GM23248 (cell line): ENCODE measurements at places on chromosomes 1 and 21.

- peak overlapping the region; percentile 99 for H3K27ac ChIP-seq
- peaks cover 6% of the 10 kb centered on the region; the same call in 1 of the 2 replicates for H3K4me1 ChIP-seq
- peak overlapping the region; percentile 92 for H3K4me3 ChIP-seq
- no peaks in the 10 kb centered on the region for H3K36me3 ChIP-seq
Observed at GRCh38 chr1:1616045-1616790, 918 bp downstream of the MIB2 start.

GRCh38 chr1:93554883-93555872 lies 107.3 kb downstream of the FNBP1L start:
- no peak for DNase-seq
- H3K27me3 ChIP-seq = no peaks in the 10 kb centered on the region

GRCh38 chr1:228372183-228373003 lies 34.2 kb downstream of the TRIM11 start:
- H3K4me3 ChIP-seq = no peak overlapping the region
- no peaks in the 10 kb centered on the region for H3K4me1 ChIP-seq

GRCh38 chr1:27027575-27028250 lies 15.1 kb upstream of the TENT5B start:
- no peaks in the 10 kb centered on the region for H3K27me3 ChIP-seq
- no peak overlapping the region for H3K27ac ChIP-seq
- no peak for DNase-seq
- no peak overlapping the region for H3K4me3 ChIP-seq

DNA sequence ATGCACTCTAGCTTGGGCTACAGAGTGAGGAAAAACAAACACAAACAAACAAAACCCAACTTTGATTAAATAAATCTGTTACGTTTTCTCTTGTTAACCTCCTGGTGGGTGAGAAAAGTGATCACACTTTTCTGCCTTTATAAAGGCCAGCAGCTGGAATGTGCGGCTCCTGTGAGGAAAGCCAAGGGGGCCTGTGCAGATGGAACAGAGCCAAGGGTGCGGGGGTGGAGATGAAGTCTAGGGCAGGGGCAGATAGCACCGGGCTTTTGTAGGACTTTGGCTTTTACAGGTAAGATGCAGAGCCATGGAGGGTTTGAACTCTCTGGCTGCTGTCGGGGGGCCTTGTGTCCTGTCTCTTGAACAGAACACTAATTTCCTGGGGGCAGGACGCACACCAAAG lies 40.7 kb upstream of the GPR37L1 start:
- no peak overlapping the region for H3K27ac ChIP-seq
- DNase-seq = no peak
- no peaks in the 10 kb centered on the region; the same call in 1 of the 2 replicates for H3K27me3 ChIP-seq
- H3K4me1 ChIP-seq = peaks cover 3% of the 10 kb centered on the region; the same call in 1 of the 2 replicates
- H3K4me3 ChIP-seq = no peak overlapping the region
- H3K36me3 ChIP-seq = no peaks in the 10 kb centered on the region

- no peak overlapping the region for H3K27ac ChIP-seq
- no peaks in the 10 kb centered on the region for H3K36me3 ChIP-seq
- H3K4me3 ChIP-seq = no peak overlapping the region
- no peak for DNase-seq
- H3K4me1 ChIP-seq = peaks cover 35% of the 10 kb centered on the region
Observed at GRCh38 chr1:180544050-180544449, 14.7 kb upstream of the OVAAL start.

DNA sequence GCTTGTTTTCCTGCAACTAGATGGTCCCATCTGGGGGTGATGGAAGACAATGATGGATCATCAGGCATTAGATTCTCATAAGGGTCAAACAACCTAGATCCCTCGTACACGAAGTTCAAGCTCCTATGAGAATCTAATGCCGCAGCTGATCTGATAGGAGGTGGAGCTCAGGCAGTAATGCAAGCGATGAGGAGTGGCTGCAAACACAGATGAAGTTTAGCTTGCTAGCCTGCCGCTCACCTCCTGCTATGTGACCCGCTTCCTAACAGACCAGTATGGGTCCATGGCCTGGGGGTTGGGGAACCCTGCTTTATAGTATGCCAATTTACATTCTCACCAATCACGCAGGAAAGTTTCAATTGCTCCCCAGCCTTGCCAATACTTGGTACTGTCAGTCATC lies 37.5 kb downstream of the TLR5 start:
- H3K27me3 ChIP-seq = peaks cover 32% of the 10 kb centered on the region; the same call in 1 of the 2 replicates
- H3K36me3 ChIP-seq = no peaks in the 10 kb centered on the region
- no peak overlapping the region for H3K27ac ChIP-seq
- no peak overlapping the region for H3K4me3 ChIP-seq

DNA sequence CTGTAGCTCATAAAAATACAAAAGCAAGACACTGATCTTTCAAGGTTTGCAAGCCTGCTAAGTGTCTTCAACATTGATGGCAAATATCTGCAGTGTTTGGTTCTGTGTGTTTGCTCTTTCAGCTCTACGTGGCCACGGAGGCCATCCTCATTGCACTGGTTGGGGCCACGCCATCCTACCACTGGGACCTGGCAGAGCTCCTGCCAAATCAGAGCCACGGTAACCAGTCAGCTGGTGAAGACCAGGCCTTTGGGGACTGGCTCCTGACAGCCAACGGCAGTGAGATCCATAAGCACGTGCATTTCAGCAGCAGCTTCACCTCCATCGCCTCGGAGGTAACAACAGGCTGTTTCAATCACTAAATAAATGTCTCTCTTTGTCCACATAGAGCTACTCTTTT lies 15.6 kb downstream of the SLC22A15 start:
- peaks cover 31% of the 10 kb centered on the region; the same call in 1 of the 2 replicates for H3K36me3 ChIP-seq
- no peak overlapping the region for H3K4me3 ChIP-seq
- no peaks in the 10 kb centered on the region for H3K4me1 ChIP-seq
- DNase-seq = no peak

DNA sequence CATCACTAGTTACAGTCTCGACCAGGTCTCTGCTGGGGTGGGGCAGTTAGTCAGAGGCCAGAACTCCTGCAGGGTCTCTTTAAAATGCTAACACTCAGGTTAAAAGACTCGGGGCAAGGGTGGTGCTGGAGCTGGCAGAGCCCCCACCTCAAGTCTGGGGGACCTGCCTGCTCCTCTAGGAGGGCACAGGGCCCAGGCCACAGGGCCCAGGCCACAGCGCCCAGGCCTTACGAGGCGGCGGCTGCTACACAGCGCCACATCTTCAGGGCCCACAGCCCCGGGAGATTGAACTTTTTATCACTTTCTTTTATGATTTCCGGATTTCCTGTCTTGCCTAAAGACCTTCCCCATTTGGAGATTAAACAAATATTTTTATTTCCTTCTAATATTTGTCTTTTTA lies 10.4 kb downstream of the MPZ start:
- no peaks in the 10 kb centered on the region for H3K36me3 ChIP-seq
- no peak overlapping the region for H3K27ac ChIP-seq
- H3K4me1 ChIP-seq = no peaks in the 10 kb centered on the region
- DNase-seq = no peak
- no peak overlapping the region for H3K4me3 ChIP-seq
- no peaks in the 10 kb centered on the region for H3K27me3 ChIP-seq

DNA sequence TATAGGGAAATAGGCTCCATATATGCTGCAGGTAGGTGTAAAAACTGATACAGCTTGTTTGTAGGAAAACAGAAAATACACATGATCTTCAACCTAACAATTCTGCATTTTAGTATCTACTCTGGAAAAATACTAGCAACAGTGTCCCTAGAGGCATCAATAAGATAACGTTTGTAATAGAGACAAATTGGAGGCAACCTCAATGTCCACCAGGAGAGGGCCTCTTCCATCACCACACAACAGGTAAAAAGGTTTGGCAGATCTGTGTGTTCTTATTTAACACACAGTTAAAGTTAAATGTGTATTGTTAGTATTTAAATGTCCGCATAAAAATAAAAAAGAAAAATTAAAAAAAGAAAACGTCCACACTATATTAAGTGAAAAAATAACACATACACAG lies 5.4 kb downstream of the EIF2D start:
- H3K27ac ChIP-seq = no peak overlapping the region
- H3K4me3 ChIP-seq = no peak overlapping the region
- peaks cover 28% of the 10 kb centered on the region for H3K36me3 ChIP-seq
- DNase-seq = peak; percentile 61
- H3K4me1 ChIP-seq = peaks cover 7% of the 10 kb centered on the region; the same call in 1 of the 2 replicates

DNA sequence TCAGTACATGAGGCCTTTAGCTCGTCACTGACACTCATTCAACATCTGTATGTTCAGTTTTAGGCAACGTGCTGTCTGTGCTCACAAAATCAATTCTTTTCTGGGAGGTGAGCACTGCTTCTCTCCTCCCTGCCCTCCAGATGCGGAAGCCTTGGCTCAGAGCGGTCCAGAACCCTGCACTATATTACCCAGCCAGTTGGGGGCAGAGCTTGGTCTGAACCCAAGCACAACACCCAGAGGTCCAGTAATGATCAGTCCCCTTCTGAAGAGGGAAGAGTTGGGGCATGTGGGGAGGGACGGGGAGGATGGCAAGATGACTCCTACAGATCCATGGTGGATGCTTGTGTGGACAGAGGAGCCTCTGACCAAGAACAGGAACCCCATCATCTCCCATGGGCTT lies 5.6 kb upstream of the DSCAM start:
- H3K27me3 ChIP-seq = no peaks in the 10 kb centered on the region
- DNase-seq = no peak
- H3K4me1 ChIP-seq = no peaks in the 10 kb centered on the region

- DNase-seq = no peak
- no peaks in the 10 kb centered on the region for H3K4me1 ChIP-seq
- H3K36me3 ChIP-seq = no peaks in the 10 kb centered on the region
- peaks cover 24% of the 10 kb centered on the region for H3K27me3 ChIP-seq
- H3K27ac ChIP-seq = no peak overlapping the region
- no peak overlapping the region for H3K4me3 ChIP-seq
Observed at GRCh38 chr1:13888351-13888986, 188.5 kb downstream of the PRDM2 start.

DNA sequence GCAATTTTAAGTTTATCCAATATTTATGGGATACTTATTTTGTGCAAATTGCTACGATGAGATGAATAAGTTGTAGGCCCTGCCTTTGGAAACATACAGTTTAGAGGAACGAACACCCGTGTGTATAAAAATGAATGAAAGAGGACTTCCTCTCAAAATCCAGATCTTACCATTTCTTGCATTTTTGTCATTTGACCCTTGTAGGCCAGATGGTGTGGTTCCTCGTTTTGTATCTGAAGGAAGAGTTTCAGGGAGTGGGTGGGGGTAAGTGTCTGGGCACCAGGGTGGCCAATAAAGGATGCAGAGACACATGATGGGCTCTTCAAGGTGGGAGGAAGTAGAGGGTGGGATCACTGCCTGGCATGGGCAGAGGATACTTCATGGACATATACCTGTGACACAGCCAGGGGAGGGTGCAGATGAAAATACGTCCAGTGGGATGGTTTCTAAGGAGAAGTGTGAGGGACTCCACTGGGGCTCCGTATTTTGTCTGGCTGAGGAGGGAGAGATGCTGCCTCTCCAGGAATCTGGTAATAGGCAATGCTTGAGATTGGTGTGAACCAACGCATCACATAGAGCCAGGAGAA lies 14.4 kb downstream of the MAPKAPK2 start:
- no peak for DNase-seq
- H3K4me1 ChIP-seq = peaks cover 24% of the 10 kb centered on the region
- H3K27ac ChIP-seq = no peak overlapping the region

DNA sequence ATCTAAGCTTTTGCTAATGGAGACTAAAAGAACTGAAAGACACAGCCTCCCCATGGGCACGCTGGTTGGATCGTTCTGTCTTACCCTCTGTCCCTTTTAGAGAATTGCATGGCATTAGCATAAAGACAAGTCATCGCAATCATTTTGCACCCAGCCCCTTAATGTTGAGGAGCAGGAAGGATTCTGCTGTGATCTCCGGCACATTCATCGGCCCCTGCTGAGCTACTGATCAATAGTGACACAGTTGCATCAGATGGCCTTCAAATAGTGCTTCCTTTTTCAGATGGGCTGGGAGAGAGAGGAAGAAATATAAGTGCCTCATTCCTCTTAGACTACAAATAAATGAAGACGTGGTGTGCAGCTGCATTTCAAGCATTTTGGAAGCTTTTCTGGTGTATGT lies 75.4 kb downstream of the NOS1AP start:
- no peak overlapping the region for H3K4me3 ChIP-seq
- H3K27ac ChIP-seq = no peak overlapping the region
- H3K27me3 ChIP-seq = no peaks in the 10 kb centered on the region
- no peaks in the 10 kb centered on the region for H3K36me3 ChIP-seq
- H3K4me1 ChIP-seq = peaks cover 12% of the 10 kb centered on the region

GRCh38 chr1:44016041-44016889 lies 15.0 kb downstream of the SLC6A9 start:
- no peak for DNase-seq
- no peaks in the 10 kb centered on the region for H3K27me3 ChIP-seq
- no peak overlapping the region for H3K27ac ChIP-seq

DNA sequence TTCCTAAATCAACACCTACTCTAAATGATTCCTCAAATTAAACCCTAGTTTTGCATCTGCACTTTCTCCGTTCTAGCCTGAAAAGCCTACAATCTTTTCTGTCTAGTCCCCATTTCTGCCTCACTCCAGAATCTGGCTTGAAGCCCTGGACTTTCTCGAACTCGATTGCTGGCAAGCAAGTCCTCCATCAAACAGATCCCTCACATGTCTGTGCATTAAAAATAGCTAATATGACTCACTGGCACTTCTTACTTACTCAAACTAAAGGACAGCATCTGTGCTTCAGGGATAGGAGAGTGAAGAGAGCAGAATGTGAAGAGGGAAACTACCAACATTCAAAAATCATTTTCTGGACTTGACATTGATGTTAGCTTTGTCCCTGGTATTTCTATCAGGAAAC lies 51.8 kb upstream of the CXADR start:
- no peaks in the 10 kb centered on the region for H3K27me3 ChIP-seq
- DNase-seq = peak; percentile 91
- no peaks in the 10 kb centered on the region for H3K36me3 ChIP-seq
- peak overlapping the region; percentile 20; the same call in 1 of the 2 replicates for H3K4me3 ChIP-seq
- H3K4me1 ChIP-seq = peaks cover 32% of the 10 kb centered on the region
